NCI-H187 treated with DMSO at 0.1 percent for 48 hours (cell line): ENCODE measurements at places on chromosomes 5 and 9.

DNA sequence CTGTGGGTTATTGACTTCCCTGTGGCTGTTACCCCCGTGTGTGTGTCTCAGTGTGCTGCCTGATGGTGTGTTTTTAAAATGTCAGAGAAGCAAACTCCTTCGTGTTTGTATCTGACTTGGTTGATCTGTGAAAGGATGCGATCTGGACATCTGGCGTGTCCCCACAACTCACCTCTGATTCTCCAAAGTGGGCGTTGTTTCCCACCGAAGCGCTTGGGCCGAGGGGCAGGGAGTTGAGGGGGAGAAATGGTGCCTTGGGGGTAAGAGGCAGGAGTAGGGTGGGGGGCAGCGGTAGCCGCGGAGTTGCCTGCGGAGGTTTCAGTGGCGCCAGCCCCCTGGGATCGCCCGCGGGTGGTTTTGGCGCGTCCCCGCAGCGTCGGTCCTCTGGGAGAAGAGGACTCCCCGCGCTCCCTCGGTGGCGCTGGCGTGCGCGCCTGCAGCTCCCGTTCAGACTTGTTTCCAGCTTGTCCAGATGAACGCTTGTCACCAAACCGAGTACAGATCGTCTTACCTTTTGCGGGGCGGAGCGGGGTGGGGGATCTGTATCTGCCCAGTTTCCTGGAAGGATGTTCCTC lies 1.1 kb downstream of the MAST4 start:
- no peak for DNase-seq

DNA sequence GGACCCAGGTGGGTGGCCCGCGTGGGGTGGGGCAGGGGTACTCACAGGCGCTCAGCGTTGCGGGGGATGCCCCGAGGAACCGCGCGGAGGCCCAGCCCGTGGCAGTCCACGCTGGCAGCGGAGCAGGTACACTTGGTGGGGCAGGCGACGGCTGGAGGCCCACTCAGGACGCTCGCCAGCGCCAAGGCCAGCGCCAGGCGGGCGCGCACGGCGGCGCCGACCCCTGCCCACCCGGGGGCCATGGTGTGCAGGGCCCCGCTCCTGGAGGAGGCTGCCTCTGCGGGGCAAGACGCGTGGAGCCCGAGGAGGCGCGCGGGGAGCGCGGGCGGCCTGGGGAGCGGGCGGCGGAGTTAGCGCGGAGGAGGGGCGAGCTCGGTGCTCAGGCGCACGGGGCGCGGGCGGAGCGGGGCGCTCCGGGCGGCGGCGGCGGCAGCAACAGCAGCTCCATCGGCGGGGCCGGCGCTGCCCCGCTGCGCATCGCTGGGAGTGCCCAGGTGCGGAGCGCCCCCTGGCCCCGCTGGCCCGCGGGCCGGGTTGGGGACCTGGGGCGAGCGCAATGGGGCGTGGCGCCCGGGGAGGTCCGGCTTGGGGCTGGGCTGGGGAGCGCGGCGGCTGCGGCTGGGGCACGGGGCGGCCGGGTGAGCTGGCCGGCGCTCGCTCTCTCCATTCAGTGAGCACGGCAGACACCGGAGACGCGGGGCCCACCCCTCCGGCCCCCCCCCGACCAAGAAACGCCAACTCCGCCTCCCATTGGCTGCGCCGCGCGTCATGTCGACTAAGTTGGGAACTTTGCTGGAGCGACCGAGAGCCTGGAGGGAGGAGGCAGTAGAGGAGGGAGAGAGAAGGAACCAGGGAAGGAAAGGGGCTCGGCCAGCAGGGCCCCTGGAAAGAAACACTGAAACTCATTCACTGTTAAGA lies at the start of gene SLIT3:
TSS of gene SLIT3 (minus strand) at position 672 of the 918 bp plus-strand sequence. CDS start at position 242, 430 bp downstream.
- DNase-seq: no peak

GRCh38 chr5:98846520-98846919 lies 73.1 kb downstream of the RGMB start:
- no peak for DNase-seq

- no peak for DNase-seq
These were observed 309.8 kb upstream of the RGMB start for GRCh38 chr5:98463676-98464075.

DNA sequence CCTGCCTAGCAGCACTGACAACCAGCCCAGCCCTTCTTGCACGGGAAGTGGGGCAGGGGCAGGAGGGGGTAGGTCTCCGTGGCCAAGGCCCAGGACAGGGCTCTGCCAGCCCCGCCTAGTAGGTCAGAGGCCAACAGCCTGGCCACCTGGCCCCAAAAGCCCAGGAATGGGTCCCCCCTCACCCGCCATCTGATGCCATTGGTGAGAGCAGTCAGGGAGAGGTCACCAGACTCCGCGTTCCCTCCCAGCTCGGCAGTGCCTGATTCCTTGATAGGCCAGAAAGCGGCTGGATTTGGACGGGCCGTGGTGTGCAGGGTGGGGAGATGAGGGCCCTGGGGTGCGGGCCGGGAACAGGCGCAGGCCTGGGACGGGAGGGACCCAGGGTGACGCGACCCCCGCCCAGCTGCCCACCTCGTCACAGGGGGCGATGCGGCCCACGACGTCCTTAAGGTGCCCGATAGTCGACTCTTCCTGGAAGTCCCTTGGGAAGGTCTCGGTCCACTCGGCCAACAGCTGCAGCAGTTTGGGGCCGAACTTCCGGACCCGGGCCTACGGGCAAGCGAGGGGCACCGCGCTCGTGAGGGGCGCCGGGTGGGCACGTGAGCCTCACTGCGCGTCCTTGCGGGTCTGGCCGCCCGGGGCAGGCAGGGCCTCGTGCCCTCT lies 64.5 kb upstream of the RNF130 start:
- no peak for DNase-seq

- no peak for DNase-seq
These were observed 129.6 kb downstream of the GLIS3 start for GRCh38 chr9:4170231-4170630.

DNA sequence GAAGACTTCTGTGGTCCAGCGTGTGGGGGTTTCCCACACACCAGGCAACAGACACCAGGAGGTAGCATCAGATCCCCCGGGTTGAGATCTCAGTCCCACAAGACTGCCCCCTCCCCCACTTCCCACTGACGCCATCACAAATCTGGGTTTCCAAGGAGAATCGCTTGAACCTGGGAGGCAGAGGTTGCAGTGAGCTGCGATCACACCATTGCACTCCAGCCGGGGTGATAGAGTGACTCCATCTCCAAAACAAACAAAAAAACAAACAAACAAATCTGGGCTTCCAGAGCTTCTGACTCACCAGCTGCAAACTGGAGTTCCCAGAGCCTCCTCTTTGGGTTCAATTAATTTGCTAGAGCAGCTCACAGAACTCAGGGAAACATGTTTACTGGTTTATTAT lies 4.7 kb upstream of the GBGT1 start:
- DNase-seq: no peak

GRCh38 chr5:139653616-139654015 lies 5.5 kb downstream of the CXXC5 start:
- no peak for DNase-seq

- no peak for DNase-seq
These were observed 26.0 kb downstream of the ERCC6L2 start for GRCh38 chr9:95901506-95901905.

DNA sequence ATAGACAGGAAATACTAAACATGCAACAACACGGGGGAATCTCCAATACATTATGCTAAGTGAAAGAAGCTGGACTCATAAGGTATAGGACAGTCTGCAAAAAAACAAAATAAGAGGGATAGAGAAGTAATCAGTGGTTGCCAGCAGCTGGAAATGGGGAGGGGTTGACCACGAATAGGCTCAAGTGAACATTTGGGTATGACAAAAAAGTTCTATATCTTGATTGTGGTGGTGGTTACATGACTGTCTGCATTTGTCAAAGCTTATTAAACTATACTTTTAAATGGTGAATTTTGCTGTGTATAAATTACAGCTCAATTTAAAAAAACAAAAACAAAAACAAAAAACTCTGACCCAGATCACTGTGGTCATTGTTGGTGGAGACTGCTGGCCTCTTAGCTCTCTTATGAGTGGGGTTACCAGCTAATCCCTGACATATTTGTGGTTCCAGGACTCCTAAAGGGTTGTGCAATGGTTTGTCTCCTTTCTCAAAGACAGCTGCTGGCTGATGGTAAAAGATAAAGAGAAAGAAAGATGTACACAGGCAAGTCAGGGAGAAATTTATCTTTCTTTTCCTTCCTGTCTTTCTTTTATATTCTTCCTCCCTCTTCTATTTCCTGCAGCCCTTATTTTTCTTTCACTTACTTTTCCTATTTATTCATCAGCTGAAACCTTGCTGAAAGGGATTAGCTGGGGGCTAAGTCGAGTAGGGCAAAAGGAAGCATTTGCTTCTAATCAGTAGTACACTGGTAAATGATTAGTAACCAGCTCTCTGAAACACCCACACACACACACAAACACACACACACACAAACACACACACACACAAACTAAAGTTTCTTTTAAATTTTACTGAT lies 42.6 kb upstream of the APC start:
- DNase-seq: no peak

GRCh38 chr9:87950765-87951488 lies 23.4 kb downstream of the CDK20 start:
- no peak for DNase-seq
